ENCODE measurements at places on chromosomes 5 and 9. TPM values are rescaled to one million over a fixed set of nuclear protein-coding genes. Genes with fewer than 3 reads are reported as not detected.

DEPDC1B gene
- 14.4 TPM for total RNA-seq

ANKRD18A gene
- 13.7 TPM for total RNA-seq

HAPLN1 gene
- total RNA-seq, result not detected

MARVELD2 gene
- total RNA-seq, result 2.7 TPM

TMEM232 gene
- not detected for total RNA-seq

PCA3 gene
- not detected for total RNA-seq

QRFP gene
- total RNA-seq, result not detected

PDGFRB gene
- total RNA-seq, result 0.22 TPM

ERAP2 gene
- total RNA-seq, result 1.1 TPM

LRRC19 gene
- not detected for total RNA-seq

ADAMTSL1 gene
- total RNA-seq, result not detected

PCDHGA10 gene
- 0.02 TPM for total RNA-seq

IRX2 gene
- 2.2 TPM for total RNA-seq

MROH2B gene
- total RNA-seq, result not detected

C5orf15 gene
- 46.1 TPM for total RNA-seq

PAEP gene
- total RNA-seq, result 0.32 TPM

CBY3 gene
- not detected for total RNA-seq

AK8 gene
- total RNA-seq, result 1.1 TPM
